Osteoblast (primary cell): ENCODE measurements at places on chromosomes 3 and 15. TPM values are rescaled to one million over a fixed set of nuclear protein-coding genes. Genes with fewer than 3 reads are reported as not detected.

DNA sequence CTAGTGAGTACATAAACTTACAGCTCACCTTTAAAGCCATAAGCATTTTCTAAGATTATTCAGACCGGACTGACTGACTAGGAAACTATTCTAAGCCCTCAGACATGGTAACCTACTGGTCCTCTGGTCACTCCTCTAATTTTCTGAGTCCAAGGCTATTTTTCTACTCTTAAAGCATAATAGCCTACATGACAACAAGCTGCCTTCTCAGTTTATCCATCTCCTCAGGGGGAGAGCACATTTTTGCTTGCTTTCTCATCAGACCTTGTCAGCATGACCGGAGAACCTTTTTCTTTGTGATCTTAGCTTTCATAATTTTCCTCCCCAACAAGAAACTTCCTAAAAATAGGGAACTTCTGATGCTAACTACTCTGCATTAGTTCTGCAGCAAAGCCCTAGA lies 38.4 kb downstream of the UBP1 start:
- DNase-seq, result no peak

- DNase-seq, result no peak
Measured at GRCh38 chr3:71752831-71753700, 589 bp upstream of the GPR27 start.

GRCh38 chr3:25592510-25592968 lies 72.2 kb downstream of the TOP2B start:
- DNase-seq, result no peak

GRCh38 chr3:160486459-160486869 lies 36.9 kb upstream of the TRIM59 start:
- DNase-seq, result no peak

DNA sequence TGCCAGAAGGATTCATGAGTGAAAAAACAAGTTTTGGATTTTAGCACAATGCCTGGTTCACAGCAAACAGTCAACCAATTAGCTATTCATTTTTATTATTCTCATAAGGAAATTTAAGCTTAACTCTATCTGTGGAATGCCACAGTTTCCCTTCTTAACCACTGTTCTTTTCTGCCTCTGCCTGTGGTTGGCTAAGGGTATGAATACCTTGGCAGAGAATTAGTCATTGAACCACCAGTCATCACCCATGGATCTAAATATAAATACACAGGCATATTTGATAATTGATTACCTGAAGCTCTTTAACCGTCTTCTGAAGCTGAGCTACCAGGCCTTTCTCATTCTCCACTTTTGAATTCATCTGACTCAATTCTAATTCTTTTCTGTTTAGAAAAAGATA lies 79.9 kb downstream of the MYH15 start:
- DNase-seq, result no peak

GRCh38 chr3:23653647-23654525 lies 151.9 kb upstream of the UBE2E1 start:
- DNase-seq, result no peak

- no peak for DNase-seq
Measured at GRCh38 chr15:95615436-95615835, 715.1 kb upstream of the NR2F2 start.

- DNase-seq, result peak; percentile 41
Measured at GRCh38 chr3:178823591-178824246, 247.9 kb downstream of the ZMAT3 start.

GRCh38 chr3:38038447-38038911 lies 529 bp upstream of the DLEC1 start:
- no peak for DNase-seq

- no peak for DNase-seq
Measured at GRCh38 chr3:190382082-190382481, 5.9 kb upstream of the CLDN16 start.

DNA sequence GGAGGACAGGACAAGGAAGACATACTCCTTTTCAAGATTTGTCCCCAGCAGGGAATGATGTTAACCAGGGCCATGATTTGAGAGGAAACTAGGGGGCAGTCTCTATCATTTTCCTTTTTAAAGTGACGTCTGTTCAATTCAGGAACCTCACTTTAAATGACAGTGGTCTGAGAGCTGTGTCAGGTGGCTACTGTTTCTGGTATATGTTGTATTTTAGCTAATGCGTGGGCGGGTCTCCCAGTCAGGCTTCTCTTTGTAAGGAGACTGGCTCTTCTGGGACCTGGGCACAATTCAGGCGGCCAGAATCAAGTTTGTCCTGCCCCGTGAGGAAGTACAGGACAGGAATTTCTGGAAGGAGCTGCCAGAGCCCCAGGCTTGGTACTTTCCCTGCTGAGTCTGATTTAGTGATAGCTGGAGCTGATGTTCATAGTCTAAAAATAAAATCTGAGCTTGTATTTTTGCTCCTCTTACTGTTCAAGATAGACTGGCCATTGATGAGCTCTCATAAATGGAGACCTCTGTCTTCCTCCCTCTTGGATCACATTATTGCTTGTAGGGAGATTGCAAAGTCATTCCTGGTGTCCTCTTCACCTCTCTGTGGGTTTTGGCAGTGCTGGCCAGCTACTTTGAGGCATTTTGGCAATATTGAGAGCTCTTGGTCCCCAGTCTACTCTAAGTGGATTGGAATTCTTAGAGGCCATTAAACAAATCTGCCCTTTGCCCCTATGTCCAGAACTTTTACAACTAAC lies 25.6 kb downstream of the SQOR start:
- peak; percentile 85 for DNase-seq

- no peak for DNase-seq
Measured at GRCh38 chr3:197068077-197068476, 38.5 kb upstream of the MELTF start.

The NTRK3 gene
- total RNA-seq, result 0.59 and 0.72 TPM in 2 replicates

The RAD18 gene
- total RNA-seq, result 7.6 and 8.8 TPM in 2 replicates

The SI gene
- total RNA-seq, result not detected in 2 replicates

The C3orf33 gene
- 2.5 and 4.7 TPM in 2 replicates for total RNA-seq

The TMEM108 gene
- 0.29 and 0.36 TPM in 2 replicates for total RNA-seq

The C3orf80 gene
- 1.2 and 2.2 TPM in 2 replicates for total RNA-seq
